T47D (cell line): ENCODE measurements at places on chromosomes 7 and 10.

DNA sequence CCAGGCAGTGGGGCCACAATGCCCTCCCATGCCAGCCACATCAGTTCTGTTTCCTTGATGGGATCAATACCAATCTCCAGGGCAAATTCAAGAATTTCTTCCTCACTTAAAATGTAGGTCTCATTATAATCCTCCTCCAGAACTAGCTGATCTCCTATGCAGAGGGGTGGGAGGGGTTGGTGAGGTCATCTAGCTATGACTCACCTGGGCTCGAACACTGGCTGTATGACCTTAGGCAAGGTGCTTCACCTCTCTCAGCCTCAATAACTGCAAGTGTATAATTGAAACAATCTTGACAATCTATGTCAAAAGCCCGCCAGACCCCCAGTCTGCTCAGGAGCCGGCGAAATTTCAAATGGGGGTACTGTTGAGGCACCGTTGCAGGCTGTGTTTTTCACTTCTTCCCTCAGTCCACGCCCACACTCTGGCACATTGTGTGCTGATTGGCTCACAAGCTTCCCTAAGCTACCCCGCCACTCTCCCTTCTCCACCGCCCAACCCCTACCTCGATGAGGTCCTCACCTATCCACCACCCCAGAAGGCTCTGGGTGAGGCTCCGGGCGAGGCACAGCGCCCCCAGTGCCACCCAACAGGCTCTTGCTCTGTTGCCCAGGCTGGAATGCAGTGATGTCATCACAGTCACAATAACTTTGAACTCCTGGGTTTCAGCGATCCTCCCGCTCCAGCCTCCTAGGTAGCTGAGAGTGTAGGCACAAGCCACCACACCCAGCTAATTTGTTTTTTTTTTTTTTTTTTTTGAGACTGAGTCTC is 70.5 kb downstream of the ZNF22 start:
- no peak for DNase-seq

GRCh38 chr7:151291206-151291605 is 42.7 kb upstream of the SMARCD3 start:
- no peak for DNase-seq

DNA sequence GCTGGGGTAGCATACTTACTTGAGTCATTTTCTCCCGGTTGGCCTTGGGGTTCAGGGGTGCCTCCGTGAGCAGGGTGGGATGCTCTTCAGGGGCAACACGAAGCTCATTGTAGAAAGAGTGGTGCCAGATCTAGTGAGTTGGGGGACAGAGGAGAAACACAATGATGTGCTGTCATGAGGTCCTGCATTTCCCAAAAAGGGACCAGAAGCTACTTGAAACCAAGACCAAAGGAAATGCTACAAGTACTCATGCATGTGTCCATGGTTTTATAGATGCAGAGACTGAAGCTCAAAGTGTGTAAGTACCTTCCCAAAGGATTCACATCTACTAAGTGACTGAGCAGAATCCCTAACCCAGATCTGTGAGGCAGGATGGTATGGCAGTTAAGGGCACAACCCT is 8.8 kb downstream of the ACTA2 start:
- DNase-seq: no peak

DNA sequence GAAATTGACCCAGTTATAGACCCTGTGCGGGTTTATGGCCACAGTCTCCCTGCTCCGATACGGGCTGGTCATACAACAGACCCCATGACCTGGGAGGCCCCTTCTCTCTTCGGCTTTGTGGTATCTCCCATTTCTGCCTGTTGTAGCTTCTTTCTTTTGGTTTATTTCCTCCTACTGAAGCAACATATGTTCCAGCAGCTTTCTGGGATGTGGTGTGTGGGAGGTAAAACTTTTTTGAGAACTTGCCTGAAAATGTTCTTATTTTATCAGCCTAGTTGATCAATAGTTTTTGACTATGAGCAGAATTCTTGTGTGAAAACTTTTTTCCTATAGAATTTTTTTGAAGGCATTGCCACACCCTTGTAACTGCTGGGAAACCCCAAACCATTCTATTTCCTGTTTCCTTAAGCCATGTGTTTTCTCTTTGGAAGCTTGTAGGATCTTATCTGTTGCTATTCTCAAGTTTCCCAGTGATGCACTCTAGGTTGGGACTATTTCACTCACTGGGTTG is 80.0 kb downstream of the DAGLB start:
- no peak for DNase-seq

DNA sequence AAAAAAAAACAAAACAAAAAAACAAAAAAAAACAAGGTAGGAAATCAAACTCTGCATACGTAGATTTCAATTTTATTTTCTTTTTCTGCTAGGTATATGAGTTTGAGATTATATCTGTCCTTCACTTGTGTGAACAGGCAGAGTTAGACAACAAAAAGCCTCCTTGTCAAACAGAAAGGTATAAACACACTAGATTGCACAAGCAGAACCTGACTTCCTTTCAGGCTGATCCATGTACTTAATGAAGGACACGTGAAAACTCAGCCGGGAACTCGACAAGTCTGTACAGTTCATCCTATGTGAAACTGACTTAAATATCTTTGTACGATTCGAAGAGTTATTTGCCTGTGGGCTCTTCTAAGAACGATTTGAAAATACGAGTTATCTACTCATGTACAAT is 254.1 kb downstream of the ARL4A start:
- DNase-seq: peak; percentile 83

GRCh38 chr7:33781167-33781566 is 124.2 kb upstream of the BMPER start:
- DNase-seq: no peak

DNA sequence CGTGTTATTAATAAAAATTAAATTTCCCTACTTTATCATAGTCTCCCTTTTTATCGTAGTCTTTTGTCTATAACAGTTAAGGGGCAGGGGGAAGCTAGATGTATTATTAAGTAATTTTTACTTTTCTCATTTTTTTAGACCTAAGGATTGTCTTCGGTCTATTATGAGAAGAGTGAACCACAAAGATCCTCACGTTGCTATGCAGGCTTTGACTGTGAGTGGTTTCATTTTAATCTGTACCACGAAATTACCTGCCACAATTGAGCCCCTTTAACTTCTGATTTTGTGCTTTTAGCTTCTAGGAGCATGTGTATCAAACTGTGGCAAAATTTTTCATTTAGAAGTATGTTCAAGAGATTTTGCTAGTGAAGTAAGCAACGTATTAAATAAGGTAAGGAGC is 40.6 kb downstream of the STAM start:
- DNase-seq: no peak

- DNase-seq: no peak
Observed at GRCh38 chr7:122525355-122525754, 173.6 kb downstream of the RNF133 start.

DNA sequence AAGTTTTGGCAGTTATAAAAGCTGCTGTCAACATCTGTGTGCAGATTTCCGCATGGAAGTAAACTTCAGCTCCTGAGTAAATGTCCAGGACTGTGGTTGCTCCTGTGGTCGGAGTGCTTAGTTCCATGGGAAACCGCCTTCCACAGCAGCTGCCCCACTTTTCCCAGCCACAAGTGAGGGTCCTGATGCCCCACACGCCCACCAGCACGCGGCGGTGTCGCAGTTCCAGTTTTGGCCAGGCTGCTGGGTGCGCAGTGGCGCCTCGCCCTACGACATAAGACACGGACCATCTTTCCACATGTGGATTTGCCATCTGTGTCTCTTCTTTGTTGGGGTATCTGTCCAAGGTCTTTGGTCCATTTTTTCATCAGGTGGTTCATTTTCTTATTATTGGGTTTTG is 167.1 kb downstream of the DIP2C start:
- DNase-seq: no peak

- peak; percentile 60 for DNase-seq
Observed at GRCh38 chr10:21517134-21518031, 8.1 kb downstream of the SKIDA1 start.

DNA sequence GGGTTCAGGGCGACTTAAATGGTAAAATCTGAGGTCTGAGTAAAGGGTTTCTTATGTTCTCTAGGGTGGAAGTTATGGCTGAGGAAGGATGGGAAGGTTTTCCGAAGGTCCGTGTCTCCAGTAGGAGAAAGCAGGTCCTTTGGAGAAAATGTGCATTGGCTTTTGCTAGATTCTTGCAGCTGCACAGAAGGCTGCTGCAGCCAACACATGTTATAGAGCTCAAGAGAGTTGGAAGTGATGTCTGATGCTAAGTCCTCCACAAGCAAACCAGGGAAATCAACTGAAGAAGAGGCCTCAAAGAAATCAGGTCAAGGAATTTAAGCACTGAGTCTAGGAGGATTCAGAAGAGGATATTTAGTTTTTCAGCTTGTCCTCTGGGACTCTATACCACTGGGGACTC is 404.6 kb downstream of the LRMDA start:
- DNase-seq: no peak

DNA sequence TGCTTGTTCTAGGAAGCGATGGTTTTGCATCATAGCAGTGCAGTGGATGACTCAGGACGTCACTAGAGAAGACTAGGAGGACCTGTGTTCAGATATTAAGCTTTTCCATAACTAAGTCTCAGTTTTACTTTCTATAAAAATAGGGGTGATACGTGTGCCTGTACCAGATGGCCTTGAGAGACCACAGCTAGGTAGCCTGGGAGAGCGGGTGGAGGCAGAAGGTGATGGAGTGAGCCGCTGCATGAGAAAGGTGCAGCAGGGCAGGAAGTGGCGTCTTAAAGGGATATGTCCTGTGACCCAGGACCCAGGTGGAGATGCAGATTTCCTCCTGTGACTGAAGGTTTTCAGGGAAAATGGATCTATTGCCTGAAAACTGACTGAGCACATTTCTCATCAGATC is 304.9 kb downstream of the CDC14C start:
- no peak for DNase-seq

DNA sequence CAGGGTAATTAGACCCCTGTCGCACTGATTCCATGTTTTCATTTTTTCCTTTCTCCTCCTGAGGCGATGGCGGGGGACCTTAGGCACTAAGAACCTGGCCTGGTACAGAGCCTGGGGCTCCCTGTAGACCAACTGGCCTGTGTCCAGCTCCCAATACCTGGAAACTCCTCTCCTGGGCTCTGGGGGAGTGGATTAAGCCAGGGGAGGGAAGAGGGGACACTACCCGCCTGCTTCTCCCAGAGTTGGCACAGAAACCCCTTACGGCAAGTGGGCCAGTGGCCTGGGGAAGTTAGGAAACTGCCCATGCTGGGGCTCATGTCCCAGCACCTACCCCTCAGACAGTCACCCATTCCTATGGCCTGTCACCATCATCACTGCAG is 121.6 kb downstream of the GRID1 start:
- DNase-seq: no peak

DNA sequence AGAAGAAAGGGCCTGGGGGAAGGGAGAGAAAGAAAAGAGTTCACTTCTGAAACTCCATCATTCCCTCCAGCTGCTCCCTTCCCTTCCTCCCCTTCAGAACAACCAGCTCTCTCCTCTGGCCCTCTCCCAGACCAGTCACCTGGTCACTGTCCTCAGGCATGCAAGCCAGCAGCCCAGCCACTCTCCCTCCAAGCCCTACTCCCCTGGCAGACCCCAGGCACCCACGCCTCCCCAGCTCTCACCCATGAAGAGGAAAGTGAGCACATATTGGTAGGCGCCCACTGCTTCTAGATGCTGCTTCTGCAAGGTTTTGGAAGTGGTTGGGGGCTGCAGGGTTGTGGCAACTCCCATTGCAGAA is 353 bp downstream of the MOGAT3 start:
- no peak for DNase-seq

DNA sequence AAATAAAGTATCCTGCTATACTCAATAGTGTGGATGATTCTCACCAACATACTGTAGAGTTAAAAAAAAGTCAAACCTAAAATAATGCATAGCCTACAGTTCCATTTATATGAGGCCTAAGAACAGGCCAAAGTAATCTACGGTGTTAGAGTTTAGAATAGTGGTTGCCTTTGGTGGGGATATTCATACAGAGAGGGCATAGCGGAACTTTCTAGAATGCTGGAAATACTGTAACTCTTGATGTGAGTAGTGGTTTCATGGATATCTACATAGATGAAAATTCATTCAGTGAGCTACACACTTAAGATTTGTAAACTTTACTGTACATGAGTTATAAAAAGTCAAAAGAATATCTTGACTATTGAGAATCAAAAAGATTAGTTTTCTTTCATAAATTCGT is 349.9 kb upstream of the NFE2L3 start:
- no peak for DNase-seq

DNA sequence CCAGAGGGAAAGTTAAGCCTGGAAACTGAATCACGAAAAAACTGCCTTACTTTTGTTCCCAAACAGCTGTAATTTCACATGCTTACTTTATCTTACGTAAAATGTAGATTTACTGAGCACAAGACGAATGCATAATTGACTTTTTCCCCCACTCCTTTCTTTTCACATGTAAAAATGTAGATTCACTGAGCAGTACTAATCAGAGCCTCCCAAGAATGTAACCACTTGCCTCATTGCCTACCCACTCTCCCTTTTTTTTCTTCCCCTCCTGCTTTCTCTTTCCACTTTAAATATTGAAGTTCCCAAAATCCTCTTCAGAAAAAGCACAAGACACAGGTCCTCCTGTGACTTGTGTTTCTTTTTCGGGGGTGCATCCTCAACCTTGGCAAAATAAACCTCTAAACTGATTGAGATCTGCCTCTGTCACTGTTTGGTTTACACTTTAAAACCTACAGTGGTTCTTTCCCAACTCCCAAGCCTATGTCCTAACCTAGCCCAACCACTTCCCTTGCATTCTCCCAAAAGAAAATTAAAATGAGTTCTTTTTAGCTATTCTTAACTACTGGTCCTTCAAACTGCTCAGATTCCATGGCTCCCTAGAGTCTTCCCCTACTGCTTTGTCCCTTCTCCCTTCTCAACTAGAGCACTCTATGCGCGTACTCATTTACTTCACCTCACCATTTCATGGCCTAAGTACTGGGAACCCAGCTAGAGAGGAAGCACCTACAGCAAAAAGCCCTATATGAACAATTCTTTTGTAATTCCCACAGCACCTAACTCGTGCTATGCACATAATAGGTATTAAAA is 236.6 kb upstream of the MKLN1 start:
- DNase-seq: no peak
